ENCODE measurements at places on chromosomes 11 and 22.

DNA sequence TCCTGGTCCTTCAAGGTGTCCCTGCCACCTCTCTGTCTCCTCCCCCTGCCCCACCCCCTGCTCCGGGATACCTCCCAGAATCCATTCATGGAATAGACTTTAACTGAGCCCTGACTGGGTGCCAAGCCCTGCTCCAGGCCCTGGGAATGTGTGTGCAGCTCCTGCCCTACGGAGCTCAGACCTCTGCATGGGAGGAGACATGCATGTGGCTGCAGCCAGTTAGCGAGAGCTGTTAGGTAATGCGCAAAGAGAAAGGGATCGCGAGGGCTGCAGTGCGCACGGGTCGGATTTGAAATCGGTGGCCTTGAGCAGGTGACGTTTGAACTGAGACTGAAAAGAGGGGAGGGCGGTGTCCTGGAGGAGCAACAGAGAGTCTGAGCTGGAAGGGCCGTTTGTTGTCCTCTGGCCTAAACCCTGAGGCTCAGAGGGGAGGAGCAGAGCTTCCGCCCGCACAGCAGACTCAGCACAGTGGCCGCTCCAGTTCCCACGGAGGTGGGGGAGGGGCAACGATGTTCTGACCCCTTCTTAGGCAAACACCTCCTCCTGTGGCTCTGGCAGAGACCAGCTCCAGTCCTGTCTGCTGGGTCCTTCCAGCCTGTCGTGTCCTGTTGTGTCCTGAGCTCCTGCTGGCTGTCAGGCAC lies 19.8 kb upstream of the LRRC10B start:
- DNase-seq: no peak

GRCh38 chr11:31421820-31422219 lies 52.2 kb downstream of the DNAJC24 start:
- no peak for DNase-seq

DNA sequence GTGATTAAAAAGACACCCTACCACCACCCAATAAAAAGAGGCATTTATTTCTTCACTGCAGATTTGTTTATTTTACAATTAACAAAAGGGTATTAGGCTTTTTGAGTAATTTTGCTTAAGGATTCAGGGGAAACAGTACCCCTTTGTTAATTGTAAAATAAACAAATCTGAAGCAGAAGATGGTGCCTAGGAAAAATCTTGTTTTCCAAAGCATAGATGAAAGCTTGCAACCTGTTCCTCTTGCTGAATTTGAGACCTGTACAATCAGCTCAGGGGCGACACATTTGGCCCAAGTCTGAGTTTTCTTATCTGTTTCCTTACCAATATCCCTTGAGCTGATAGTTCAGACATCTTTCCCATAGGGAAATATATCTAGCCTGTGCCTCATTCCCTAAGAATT lies 171.9 kb downstream of the GRIA4 start:
- DNase-seq: no peak

DNA sequence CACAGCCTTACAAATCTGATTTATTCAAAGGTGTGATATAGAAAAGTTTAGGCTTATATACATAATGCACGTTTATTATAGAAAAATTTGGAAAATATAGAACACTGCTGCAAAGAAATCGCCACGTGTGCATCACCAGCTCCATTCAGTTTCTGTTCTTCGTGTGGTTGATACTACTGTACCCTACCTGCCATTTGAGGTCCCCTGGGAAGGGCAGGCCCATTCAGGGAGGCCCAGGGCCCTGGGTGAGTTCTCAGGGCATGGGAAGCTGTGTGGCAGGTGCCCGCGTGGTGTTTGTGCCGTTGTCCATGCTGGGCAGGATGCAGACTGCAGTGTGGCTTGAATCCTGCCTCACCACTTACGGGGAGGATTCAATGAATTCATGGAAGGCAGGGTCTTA lies 60.8 kb downstream of the TBC1D22A start:
- DNase-seq: no peak

DNA sequence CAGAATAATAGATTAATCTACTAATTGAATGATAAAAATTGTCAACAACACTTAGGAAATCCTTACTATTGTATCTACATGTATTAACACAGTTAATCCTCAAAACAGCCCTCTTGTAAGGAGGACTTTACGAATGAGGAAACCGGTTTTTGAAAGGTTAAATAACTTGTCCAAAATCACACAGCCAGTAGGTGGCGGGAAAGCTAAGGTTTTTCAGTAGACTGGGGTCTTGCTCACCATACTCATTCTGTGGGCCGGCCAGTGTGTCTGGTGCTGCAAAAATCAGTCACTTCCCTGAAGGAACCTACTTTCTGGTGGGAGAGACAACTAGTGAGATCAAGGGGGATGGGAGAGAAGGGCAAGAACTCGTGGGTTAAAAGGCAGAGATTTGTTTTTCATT lies 3.8 kb downstream of the DCPS start:
- DNase-seq: peak; percentile 48

- DNase-seq: peak; percentile 71
These were observed 20.6 kb downstream of the MORC2 start for GRCh38 chr22:30947816-30948454.

DNA sequence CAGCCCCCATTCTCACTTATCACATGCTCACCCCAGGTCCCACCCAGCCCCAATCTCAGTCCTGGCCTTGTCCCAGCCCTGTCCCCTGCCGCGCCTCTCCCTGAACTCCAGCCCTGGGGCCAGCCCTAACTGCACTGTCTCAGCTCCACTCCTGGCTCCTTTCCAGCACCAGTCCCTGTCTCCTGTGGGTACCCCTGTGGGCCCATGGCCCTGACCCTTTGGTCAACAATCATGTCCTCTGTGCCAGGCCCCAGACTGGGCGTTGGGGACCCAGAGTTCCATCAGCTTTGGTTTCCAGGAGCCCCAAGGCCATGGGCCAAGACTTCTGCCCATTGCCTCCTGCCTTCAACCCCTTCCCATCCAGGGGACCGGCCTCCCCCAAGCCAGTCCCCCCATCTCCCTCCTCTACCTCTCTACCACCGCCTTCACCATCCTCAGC lies 757 bp downstream of the SPI1 start:
- no peak for DNase-seq

GRCh38 chr11:1206391-1207271 lies 16.2 kb upstream of the MUC5B start:
- DNase-seq: no peak

DNA sequence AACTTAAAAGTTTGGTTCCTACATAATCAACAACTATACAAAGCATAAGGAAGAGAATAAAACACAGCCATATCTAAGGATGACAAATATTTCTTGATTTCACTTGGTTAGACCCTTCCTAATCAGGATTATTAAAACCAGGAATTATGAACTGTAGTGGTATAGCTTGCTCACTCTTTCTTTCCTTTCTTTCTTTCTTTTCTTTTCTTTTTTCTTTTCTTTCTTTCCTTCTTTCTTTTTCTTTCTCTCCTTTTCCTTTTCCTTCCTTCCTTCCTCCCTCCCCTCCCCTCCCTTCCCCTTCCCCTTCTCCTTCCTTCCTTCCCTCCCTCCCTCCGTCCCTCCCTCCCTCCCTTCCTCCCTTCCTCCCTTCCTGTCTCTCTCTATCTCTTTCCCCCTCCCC lies 78.0 kb downstream of the HORMAD2 start:
- no peak for DNase-seq

DNA sequence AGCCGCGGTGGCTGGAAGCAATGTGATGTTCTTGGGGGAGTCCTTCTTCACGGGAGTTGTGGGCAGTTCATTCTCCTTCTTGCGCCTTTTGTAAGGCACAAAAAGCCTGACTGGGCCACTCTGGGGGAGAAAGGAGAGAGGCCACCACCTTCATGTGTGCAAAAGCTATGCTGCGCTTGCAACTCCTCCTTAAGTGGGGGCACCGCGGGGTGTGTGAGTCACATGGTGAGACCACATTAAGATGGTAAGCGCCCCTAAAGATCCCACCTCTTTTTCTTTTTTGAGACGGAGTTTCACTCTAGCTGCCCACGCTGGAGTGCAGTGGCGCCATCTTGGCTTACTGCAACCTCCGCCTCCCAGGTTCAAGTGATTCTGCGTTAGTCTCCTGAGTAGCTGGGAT lies 14.1 kb downstream of the DEAF1 start:
- no peak for DNase-seq

DNA sequence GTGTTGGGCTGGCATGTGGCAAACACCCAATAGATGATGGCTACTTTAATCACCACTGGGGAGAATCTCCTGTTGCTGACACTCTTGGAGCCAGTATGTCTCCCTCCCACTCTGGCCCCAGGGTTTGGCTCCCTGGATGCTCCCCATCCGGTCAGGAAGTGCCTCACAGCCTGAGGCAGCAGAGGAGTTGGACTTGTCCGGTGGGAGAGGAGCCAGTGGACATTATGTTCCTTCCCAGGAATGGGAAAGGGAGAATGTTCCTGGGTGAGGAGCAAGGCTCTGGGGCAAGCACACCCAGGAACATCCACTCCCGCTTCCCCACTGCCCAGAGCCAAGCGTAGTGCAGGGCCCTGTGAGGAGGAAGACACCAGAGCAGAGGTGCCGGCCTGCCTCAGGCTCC lies 84.6 kb upstream of the NAV2 start:
- DNase-seq: peak; percentile 81

DNA sequence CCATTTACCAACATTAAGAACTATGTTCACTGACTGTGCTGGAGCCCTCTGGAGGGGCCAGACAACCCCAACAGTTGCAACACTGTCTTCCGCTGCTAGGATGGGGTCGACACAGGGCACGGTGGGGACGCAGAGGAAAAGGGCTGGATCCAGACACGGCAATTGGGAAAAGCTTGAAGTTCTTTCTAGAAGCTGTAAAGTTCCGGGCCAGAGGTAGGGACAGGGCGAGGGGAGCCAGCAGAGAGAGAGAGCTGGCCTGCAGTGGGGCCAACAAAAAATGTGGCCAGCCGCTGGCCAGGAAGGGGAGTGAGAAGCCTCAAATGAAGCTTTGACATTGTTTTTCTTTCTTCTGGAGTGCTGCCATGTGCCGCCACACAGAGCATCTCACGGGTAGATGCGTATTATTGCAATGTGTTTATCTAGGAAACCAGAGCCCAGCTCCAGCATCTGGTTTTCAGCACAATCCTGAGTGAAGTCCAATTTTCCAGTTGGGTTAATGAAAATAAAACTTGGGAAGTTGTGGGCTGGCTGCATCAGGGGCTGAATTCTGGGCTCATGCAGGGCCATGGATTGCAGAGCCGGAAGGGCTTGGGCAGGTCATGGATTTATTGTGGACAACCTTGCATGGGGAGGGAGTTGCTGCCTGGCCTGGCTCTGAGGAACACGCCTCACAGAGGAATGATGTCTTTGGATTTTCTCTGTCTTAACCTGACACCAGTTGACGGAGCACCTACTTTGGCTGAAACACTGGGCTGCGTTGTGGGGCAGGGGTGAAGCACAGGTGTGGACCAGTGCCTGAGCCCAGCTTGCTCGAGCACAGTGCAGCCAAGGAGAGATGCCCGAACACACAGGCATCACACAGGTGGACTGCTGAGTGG lies 67.6 kb upstream of the AMPD3 start:
- DNase-seq: peak; percentile 99

DNA sequence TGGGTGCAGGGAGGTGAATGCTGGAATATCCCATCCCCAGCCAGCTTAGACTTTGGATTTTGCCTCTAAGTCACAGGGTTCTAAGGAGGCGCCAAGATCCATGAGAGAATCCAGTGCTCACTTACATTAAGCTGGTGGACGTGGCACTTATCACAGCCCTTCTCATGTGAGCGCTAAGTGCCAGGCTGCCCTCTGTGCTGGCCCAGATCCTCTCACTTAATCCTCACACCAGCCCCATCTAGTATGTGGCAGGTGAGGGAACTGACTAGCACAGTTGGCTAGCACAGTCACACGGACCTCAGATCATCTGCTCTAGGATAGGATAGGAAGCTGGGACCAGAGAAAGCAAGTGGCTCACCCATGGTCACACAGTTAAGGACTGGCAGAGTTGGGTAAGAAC lies 3.6 kb downstream of the HMOX1 start:
- DNase-seq: no peak

DNA sequence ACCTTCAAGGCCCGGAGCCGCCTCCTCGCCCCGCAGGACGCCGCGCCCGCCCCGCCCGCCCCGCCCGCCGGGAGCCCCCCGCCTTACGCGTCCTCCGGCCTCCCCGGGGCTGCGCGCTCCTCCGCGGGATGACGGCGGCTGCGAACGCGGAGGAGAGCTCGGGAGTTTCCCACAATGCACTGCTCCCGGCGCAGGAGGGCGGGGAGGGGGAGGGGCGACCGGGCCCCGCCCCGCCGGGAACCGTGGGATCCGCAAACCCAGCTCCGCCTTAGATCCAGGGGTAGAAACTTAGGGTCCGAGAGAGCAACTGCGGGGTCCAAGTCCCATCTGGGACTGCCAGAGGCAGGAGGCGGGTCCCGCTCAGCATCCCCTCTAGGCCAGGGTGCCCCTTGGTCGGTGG lies at the start of gene CEND1:
TSS of gene CEND1 (minus strand) at position 148 of the 400 bp plus-strand sequence. CDS start 1,514 bp downstream, outside the sequence.
- peak; percentile 41 for DNase-seq

DNA sequence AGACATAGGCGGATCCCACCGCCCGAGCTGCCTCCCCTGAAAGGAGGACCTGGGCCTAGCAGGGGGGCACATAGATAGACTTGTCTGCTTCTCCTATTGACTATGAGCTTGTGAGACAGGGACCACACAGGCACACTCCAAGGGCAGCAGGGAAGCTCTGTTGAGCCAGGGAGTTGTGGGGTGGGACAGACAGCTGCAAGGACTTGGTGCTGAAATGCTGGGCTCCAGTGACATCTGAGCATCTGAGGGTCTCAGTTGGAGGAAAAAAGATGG lies 53.4 kb upstream of the ANO1 start:
- no peak for DNase-seq

Measured in AG10803 (cell line).